ENCODE measurements at places on chromosomes 4 and X.

GRCh38 chr4:179071131-179071530, 1628.9 kb upstream of the AGA start:
- no peak for DNase-seq

- DNase-seq: no peak
These were observed 56.2 kb downstream of the RTL9 start for GRCh38 chrX:110414679-110415439.

DNA sequence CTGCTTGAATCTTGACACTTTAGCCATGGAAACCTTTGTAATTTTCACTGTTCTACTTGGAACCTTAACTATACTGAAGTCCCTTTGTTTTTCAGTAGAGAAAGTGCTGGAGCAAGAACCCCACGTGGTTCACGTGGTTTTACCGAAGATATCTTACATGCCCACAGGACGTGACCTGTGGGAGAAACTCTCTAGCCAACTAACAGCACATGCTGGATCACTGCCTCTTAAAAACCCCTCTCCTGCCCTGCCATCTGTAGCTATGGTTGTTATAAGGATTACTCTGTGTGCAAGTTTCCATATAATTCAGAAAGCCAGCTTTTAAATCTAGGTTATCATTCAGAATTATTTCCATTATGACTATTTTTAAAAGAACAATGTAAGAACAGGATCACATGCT, 30.2 kb downstream of the SPANXD start:
- no peak for DNase-seq

- no peak for DNase-seq
These were observed 7.1 kb downstream of the PRAF2 start for GRCh38 chrX:49066690-49067089.

DNA sequence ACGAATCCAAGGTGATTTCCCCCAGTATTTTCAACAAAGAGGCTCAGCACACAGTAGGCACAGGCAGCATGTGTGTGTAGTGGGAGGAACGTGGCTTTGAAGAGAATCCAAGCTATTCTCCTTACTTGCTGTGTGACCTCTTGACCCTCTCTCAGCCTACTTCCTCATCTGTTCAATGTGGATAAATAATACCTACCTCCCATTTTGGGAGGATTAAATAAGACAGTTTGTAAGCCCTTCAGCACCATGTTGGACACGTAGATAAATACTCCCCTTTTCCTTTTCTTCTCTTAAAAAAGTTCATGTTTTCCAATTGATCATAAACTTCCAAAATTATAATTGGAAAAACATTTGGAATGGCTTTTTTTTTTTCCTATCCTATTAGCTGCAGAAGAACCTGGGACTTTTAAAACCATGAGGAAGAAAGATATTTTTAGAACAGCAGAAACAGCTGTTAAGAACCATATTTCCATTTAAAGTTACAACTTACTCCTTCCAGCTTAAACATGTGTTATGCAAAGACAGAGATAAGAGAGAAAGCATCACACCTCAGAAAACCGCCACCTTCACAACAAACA, 56.1 kb upstream of the TMEM131L start:
- no peak for DNase-seq

GRCh38 chrX:39928704-39929378, 168.9 kb downstream of the BCOR start:
- no peak for DNase-seq

DNA sequence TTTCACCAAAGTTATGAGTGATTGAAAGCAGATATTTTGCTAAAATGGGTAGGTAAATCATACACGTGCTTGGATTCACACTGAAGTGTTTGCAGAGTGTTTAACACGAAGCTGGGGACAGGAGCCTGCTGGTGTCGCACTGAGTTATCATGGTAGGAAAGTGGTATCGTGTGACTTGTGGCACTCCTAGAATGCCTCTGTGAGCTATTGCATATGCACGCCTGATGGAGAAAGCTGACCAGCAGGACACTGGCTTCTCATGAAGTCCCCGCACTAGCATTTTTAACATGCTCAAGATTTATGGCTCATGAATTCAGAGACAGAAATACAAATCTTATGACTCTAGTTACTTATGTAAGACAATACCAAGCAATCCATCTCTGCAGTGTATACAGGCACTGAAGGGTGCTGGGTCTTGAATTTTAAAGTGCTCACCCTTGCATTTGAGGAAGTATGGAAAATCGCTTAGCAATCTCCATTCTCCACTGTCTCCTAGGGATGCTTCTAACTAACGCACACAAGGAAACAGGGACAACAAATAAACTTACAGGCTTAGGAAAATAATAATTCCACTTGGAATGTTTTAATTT, 19.8 kb downstream of the VCX3B start:
- DNase-seq: no peak

GRCh38 chr4:173272996-173273395, 61.2 kb downstream of the HMGB2 start:
- no peak for DNase-seq

DNA sequence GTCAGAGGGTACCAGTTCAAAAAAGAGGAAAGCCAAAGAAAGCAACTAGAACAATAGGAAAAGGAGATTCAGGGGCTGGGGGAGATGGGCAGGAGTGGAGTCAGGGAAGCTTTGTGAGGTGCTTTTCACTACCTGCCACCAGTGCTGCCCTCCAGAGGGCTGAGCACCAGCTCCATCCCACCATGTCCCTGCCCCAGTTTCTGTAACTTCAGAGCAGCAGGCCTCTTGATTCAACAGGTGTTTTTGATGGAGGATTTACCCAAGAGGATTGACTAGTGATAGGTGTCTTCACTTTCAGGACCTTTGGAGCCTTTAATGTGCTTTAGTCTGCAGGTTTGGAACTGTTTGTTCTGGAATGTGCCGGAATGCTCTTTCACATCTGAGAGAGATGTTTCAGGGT, 12.1 kb downstream of the KIT start:
- no peak for DNase-seq

DNA sequence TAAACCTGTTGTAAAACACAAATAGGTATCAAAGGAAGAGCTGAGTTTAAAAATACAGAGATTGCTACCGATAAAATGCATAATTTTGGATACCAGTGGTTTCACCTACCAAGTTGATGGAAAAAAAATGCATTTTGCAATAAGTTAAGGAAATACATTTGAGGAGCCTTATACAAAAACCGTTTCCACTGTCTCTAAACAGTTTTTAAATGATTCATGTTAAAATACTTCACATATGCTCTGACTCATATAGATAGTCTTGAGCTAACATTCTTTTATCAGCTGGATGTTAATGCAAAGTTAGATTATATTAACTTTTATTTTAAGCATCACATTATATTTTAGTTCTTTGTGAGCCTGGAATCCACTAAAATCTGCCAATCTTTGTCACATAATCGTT, 50.6 kb upstream of the ANKRD17 start:
- no peak for DNase-seq

GRCh38 chr4:18069810-18070209, 48.3 kb upstream of the LCORL start:
- no peak for DNase-seq

GRCh38 chrX:10441464-10441863, 178.9 kb downstream of the MID1 start:
- DNase-seq: no peak

GRCh38 chr4:138672393-138672976, 343.1 kb upstream of the NOCT start:
- DNase-seq: no peak

GRCh38 chr4:29861307-29861706, 858.9 kb upstream of the PCDH7 start:
- no peak for DNase-seq

GRCh38 chr4:185793716-185794115, 18.3 kb downstream of the SORBS2 start:
- no peak for DNase-seq

- peak; percentile 69 for DNase-seq
These were observed 98.3 kb upstream of the MAML3 start for GRCh38 chr4:140252141-140252741.

GRCh38 chrX:134173541-134174272, 63.3 kb upstream of the CCDC160 start:
- DNase-seq: no peak

DNA sequence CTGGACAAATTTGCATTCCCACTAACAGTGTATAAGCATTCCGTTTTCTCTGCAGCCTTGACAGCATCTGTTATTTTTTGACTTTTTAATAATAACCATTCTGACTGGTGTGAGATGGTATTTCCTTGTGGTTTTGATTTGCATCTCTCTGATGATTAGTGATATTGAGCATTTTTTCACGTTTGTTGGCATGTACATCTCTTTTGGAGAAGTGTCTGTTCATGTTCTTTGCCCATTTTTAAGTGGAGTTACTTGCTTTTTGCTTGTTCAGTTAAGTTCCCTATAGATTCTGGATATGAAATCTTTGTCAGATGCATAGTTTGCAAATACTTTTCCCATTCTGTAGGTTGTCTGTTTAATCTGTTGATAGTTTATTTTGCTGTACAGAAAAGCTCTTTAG, 68.8 kb downstream of the ADAMTS3 start:
- DNase-seq: no peak

DNA sequence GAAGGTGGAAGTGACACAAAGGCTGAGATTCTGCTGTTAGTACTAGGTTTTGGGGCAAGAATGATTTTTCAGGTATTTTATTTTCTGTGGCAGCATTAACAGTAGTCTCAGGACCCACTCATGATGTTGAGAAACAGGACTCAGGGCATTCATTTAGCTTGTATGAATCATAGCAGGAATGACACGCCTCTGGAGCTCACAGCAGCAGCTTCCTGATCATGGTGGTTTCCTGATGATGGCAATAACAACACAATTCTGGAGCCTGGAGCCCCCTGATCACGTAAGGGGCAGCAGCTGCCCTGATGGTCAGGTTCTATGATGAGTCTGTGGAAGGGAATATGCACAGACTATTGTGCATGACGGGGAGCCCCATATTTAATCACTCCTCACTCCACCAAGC, 47.0 kb downstream of the TASL start:
- DNase-seq: no peak

GRCh38 chrX:84475101-84475500, 27.2 kb downstream of the HDX start:
- no peak for DNase-seq

GRCh38 chrX:110987292-110987691, 108.7 kb upstream of the PAK3 start:
- no peak for DNase-seq

- DNase-seq: no peak
These were observed 986.3 kb downstream of the STIM2 start for GRCh38 chr4:27846951-27847350.

DNA sequence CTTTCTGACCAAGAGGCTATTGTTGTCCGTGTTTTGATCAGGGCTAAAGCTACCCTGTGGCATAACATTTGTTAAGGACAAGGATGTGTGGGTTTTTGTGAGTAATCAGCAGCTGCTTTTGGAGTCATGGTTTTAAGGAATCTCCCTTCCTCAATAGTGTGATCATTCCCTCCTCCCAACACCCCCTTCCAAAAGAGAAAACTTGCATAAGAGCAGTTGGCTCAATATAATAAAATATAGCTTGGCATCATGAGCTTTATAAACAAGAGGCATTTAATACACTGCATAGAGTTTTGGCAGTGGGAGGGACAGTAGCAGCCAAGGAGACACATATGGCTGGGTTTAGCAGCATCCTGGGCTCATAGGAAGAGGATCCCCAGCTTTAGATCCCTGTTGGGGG, 84.7 kb downstream of the NHS start:
- no peak for DNase-seq

DNA sequence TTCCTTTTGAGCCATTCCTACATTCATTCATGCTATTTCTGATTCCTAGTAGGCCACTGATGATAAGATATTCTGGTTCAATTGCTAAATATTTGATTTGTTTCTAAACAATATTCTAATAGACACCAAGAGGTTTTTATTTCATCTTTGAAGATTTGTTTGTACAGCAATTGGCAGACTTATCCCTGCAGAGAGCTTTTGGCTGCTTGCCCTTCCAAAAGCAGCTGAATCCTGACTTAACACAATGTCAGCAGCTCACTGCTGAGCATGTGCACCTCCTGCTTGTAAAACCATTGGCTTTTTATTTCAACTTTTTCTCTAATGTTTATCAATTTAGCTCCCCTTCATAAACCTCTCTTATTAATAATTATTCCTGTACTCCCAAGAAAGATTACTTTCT, 45.3 kb downstream of the MMRN1 start:
- DNase-seq: no peak

DNA sequence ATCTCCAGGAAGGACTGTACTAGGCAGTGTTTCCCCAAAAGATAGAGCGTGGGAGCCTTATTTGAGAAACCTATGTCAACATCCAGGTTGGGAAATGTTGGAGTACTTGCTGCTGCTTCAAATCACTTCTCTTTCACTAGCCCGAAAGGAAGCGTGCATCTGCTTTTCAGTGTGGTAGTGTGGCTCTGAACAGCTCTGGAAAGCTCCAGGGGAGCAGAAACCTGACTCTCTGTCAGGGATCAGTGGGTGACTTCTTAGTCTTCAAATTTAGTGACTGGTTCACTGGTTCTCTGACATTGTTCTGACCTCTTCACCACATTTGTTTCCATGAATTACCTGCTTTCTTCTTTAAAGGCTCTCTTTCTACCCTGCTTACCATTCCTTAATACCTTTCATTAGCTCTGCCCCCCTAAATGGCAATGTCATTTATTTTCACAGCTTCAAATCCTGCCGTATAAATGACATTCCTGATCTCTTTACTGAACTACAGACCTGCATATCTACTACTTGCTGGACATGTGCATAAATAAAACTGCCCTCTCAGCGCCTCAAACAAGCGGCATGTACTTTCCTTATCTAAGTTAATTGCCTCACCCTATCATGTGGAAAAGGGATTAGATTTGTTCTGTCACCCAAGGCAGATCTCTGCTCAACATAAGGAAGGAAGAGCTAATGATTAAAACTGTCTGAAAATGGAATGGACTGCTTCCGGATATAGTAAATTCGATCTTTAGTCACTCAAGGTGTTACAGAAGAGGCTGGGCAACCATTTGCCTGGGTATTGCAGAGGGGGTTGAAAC, 37.0 kb downstream of the DLG3 start:
- DNase-seq: no peak

DNA sequence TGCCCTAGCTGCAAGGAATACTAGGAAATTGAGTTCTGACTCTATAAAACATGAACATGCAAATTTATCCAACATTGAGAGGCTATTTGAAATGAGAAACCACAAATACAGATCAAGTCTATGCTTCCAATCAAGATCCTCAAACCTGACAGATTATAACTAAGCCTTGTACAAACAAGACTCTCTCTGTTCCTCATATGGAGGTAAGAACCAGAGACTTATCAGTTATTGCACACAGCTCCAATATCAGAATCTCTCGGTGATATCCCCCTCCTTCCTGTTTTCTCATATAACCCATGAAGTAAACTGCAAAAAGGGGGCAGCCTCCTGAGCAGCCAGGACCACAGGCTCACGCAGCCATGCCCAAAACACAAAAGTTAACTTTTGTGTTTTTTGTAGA, 36.5 kb downstream of the FBXW7 start:
- no peak for DNase-seq

All from suprapubic skin (tissue), 4 donors.